G401 (cell line): ENCODE measurements at places on chromosomes 3 and 15. TPM values are rescaled to one million over a fixed set of nuclear protein-coding genes. Genes with fewer than 3 reads are reported as not detected.

DNA sequence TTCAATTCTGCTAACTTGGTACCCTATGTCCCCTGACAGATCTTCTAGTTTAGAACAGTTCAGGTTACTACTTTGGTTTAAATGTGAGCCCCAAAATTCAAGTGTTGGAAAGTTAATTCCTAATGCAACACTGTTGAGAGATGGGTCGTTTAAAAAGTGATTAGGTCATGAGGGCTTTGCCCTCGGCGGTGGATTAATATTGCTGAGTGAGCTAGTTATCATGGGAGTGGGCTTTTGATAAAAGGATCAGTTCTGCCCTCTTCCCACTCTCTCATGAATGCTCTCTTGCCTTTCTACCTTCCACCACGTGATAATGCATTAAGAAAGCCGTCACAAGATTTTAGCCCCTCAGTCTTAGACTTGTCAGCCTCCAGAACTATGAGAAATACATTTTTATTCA lies 72.1 kb downstream of the BTLA start:
- no peak for DNase-seq

DNA sequence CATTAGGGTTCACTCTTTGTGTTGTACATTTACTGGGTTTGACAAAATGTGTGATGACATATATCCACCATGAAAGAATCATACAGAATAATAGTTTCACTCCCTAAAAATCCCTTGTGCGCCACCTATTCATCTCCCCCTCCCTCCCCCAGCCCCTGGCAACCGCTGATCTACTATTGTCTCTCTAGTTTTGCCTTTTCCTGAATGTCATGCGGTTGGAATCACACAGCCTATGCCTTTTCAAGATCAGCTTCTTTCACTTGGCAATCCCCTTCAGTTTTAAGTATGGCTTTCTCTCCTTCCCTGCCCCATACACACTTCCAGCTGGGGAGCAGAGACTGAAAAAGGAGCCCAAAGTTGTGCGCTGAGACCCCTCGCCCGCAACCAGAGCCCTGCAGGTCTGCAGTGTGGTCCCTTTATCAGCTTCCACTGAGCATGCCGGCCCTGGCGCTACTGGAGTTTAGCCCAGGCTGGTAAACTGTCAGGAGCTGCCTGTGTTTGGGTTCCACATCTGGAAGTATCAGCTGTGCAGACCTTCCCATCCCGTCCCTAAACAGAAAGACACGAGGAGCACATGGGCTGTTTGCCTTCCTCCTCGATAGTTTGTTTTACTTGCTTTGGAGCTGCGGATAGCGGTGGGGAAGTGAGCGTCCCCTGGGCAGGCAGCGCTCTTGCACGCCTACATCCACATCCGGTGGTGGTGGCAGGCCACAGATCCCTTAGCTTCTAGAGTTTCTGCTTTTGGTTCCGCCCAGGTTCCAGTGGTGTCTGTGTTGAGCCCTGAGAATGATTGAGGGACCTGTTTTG lies 12.3 kb downstream of the BOC start:
- DNase-seq, result no peak

GRCh38 chr3:31041161-31041978 lies 146.9 kb upstream of the GADL1 start:
- DNase-seq, result no peak

- DNase-seq, result no peak
These were observed 20.3 kb upstream of the LPP start for GRCh38 chr3:188133646-188134045.

- no peak for DNase-seq
These were observed 85.9 kb upstream of the ABHD2 start for GRCh38 chr15:89002281-89002761.

- no peak for DNase-seq
These were observed 113.6 kb upstream of the TPM1 start for GRCh38 chr15:62929000-62929357.

DNA sequence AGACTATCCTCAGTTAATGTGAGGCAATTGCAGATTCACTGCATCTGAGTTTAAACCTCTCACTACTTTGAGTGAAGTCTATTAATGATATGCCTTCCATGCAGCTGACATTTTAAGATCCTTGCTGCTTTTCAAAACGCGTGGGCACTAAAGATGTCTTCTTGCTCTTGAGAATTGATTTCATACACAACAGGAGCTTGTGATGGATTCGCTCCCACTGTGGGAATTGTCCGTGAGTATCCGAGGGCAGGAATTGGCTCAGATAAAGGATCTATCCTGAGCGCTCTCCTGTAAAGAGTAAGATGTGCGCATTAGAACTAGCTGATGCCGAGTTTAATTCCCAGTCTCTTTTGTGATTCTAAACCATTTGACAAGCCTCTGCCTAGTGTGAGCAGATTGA lies 167.9 kb downstream of the ROBO2 start:
- DNase-seq, result no peak

- DNase-seq, result peak; percentile 98
These were observed at the start of gene GFM1 for GRCh38 chr3:158644345-158644908. Gene GFM1, plus strand, starts transcription at chr3:158644527. Its CDS starts 108 bp downstream, at chr3:158644635.

CASR gene
- total RNA-seq, result not detected in 2 replicates

MUC20 gene
- total RNA-seq, result 1.7 and 4.7 TPM in 2 replicates

WDR49 gene
- total RNA-seq, result not detected in 2 replicates

PLCH1 gene
- 12.8 and 14.8 TPM in 2 replicates for total RNA-seq

NDN gene
- 1.9 and 2.4 TPM in 2 replicates for total RNA-seq

BLOC1S6 gene
- total RNA-seq, result 53.4 and 114 TPM in 2 replicates
